HS-27A (cell line): ENCODE measurements at places on chromosomes 6 and 20.

GRCh38 chr6:155313602-155314091 lies 637 bp downstream of the TFB1M start:
- DNase-seq, result peak; percentile 20

GRCh38 chr6:127510876-127511275 lies 8.3 kb downstream of the MTCL3 start:
- DNase-seq, result no peak

- DNase-seq, result no peak
Measured at GRCh38 chr6:48048451-48049146, 62.4 kb downstream of the PTCHD4 start.

GRCh38 chr6:44828780-44829179 lies 441.3 kb downstream of the CDC5L start:
- no peak for DNase-seq

GRCh38 chr20:50048420-50049166 lies 64.4 kb downstream of the UBE2V1 start:
- DNase-seq, result no peak

DNA sequence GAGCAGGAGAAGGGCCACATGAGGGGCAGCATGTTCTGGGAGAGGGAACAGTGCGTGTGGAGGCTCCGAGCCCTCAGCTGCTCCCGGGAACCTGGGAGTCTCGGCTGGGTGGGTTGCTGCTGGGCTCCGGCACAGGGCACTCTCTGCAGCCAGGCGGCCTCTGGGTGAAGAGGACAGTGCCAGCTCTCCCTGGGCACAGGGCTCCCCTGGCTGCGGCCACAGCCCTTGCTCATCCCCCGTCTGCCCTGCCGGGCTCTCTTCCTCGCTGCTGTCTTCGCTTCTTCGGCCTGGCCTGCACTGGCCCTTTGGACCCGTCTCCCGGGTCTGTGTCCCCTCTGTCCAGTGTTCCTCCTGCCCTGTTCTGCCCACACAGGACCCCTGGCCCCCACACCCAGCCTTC lies 48.2 kb downstream of the CDH4 start:
- DNase-seq, result no peak

DNA sequence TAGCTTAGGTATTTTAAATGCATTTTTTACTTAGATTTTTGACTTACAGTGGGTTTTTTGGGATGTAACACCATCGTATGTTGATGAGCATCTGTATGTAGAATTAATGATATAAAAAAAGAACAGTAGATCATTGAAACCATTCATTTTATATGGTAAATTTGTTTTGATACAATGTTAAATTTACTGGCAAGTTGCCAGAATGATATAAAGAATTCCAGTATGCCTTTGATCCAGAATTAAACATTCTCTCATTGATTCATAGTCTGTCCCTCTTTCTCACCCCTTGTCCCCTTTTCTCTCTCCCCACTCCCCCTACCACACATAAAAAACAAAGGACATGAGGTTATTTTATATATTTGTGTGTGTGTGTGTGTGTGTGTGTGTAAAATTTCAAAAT lies 45.3 kb downstream of the VTA1 start:
- DNase-seq, result no peak

- DNase-seq, result no peak
Measured at GRCh38 chr6:57207141-57207540, 15.0 kb downstream of the RAB23 start.

- no peak for DNase-seq
Measured at GRCh38 chr6:135876058-135876457, 24.6 kb downstream of the PDE7B start.

DNA sequence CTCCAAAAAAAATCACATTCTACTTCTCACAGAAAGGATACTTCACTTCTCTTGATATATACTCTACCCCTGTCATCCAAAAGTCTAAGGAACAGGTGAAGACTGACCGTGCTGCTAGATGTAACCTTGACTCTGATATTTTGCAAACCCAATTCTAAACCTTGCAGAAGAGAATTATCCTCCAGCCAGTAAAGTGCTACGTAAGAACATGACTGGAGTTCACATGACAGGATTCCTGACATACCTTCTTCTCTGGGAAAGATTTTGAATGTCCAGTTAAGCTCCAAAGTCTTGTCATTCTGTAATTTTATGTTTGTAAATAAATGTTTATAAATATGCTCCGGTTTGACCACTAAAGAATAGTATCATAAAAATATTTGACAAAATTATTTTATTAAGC lies 35.8 kb downstream of the BTBD9 start:
- no peak for DNase-seq

GRCh38 chr6:126550323-126550722 lies 210.4 kb downstream of the CENPW start:
- DNase-seq, result no peak

DNA sequence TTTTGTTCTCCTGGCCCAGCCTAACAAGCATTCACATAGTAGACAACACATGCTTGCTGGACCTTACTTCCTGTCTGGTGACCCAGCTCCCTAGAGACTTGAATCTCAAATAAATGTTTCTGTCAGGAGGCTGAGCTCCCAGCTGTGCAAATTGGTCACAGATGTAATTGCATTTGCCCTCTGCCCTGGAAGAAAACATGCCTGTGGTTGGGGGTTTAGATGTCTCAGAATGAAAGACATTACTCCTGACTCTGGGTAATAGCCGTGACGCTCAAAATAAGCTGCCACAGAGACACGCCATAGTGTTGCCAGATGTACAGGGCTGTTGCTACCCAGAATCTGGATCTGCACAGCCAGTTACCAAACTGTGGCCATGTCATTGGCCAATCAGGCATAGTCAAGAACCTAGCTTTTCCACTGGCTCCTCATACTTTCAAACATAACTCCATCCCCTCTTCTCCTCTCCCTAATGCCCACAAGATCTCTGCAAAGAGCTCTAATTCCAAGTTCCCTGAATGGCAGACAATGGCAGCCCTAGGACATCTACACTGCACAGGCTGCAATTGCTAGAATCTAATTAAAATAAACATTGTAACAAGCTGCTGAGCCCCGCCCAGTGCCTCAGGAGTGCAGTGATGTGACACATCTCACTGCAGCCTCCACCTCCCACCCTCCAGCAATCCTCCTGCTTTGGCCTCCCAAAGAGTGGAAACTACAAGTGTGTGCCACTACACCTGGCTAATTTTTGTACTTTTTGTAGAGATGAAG lies 32.8 kb upstream of the GMPR start:
- DNase-seq, result peak; percentile 24

- no peak for DNase-seq
Measured at GRCh38 chr6:6753301-6753700, 164.8 kb downstream of the LY86 start.

GRCh38 chr6:48031711-48032110 lies 79.3 kb downstream of the PTCHD4 start:
- no peak for DNase-seq

DNA sequence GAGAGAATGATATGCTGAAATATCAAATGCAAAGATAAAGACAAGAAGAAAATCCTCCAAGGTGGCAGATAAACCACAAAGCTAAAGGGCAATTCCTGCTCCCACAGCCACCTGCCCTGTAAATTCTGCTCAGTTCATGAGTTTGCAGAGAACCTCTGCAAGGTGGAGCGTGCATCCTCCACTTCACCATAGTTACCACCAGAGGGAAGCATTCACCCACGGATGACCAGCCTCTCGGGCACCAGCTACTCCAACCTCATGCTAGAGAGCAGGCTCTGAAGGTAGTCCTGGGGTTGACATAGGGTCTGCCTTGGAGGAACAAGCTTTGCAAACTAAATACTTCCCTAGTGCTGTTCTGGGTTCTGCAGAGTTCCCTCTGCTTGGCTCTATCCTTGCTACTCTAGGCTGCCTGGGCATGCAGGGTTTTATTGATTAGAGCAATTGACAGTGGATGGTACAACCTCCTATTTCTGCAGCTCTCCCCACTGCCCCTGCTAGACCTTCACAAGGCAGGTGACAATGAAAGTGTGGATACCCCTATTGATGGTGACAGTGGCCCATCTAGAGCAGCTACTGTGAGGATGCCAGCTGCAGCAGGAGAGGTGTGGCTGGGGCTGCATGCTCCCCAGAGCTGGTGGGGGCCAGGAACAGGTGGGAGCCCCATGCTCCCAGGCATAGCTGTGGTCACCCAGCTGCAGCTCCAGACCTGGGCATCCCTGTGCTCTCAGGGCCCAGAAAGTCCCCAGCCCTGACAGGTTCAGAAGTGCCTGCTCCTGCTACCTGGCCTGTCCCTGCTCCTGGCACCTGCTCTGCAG lies 51.1 kb downstream of the GGTLC1 start:
- DNase-seq, result peak; percentile 19

- DNase-seq, result no peak
Measured at GRCh38 chr6:80210618-80211017, 104.1 kb downstream of the BCKDHB start.

GRCh38 chr20:21356386-21356785 lies 40.9 kb downstream of the NKX2-4 start:
- DNase-seq, result no peak

- DNase-seq, result peak; percentile 35
Measured at GRCh38 chr6:108294727-108295625, at the start of gene AFG1L. Gene AFG1L (plus strand): TSS chr6:108295054. CDS start chr6:108295080, 26 bp downstream.

DNA sequence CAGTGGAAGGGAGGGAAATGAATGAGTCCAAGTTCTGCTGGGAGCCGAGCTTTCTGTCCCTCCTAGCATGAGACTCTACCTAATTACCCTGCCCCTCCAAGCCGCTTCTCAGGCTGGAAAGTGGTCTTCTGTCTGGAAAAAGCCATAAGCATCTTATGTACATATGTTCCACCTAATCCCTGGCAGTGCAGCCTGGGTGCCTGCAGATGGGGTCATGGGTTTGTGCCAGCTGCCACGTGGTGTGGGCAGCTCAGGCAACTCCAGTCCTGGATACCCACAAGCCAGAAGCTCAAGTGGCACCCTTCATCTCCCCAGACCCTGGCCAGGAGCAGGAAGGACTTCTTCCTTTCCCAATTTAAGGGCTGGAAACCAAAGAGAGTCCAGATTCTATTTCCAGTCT lies 253.1 kb downstream of the LY86 start:
- no peak for DNase-seq

GRCh38 chr20:34375977-34376430 lies 12.9 kb downstream of the ITCH start:
- DNase-seq, result no peak

GRCh38 chr6:100998111-100998510 lies 117.0 kb upstream of the ASCC3 start:
- DNase-seq, result no peak

DNA sequence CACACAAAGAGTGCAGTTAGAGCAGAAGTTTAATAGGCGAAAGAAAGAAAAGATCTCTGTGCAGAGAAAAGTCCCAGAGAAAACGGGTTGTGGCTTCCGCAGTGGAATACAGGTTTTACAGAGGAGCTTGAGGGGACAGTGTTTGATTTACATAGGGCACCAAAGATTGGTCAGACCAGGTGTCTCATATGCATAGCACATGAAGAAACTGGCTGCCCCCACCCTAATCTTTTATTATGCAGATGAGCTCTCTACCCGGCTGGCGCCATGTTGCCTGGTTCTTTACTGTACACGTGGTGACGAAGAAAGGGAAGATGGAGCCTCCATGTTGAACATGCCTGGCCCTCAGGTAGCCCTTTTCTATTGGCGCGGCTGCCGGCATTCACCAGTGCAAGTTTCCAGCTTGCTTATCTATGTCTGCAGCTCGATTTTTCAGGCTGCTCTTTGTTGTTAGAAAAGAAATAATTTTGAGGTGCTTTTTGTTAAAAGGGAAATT lies 47.4 kb downstream of the SLC35B3 start:
- DNase-seq, result no peak

DNA sequence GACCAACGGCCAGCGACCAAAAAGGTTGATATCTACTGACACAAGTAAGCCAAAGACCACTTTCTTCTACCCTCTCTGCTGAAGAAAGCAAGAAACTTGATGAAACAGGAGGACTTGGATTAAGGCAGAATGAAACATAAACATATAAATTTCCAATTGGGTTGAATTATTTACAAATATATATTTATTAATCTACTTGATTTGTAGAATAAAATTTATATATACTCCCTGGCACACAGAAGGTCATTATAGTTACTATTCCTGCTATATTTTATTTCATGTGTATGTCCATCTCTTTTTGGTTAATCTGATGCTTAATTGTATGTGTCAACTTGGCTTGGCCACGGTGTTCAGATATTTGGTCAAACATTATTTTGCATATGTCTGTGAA lies 4.2 kb upstream of the ADGRG6 start:
- no peak for DNase-seq

GRCh38 chr6:187210-187861 lies 105.0 kb upstream of the DUSP22 start:
- DNase-seq, result no peak

GRCh38 chr6:170265655-170266054 lies 25.2 kb downstream of the DLL1 start:
- DNase-seq, result no peak

- peak; percentile 97 for DNase-seq
Measured at GRCh38 chr20:1469925-1470571, 3.4 kb upstream of the NSFL1C start.
